ENCODE measurements at places on chromosomes 3 and 15.

GRCh38 chr3:162368417-162368816, 871.8 kb downstream of the OTOL1 start:
- no peak for DNase-seq

DNA sequence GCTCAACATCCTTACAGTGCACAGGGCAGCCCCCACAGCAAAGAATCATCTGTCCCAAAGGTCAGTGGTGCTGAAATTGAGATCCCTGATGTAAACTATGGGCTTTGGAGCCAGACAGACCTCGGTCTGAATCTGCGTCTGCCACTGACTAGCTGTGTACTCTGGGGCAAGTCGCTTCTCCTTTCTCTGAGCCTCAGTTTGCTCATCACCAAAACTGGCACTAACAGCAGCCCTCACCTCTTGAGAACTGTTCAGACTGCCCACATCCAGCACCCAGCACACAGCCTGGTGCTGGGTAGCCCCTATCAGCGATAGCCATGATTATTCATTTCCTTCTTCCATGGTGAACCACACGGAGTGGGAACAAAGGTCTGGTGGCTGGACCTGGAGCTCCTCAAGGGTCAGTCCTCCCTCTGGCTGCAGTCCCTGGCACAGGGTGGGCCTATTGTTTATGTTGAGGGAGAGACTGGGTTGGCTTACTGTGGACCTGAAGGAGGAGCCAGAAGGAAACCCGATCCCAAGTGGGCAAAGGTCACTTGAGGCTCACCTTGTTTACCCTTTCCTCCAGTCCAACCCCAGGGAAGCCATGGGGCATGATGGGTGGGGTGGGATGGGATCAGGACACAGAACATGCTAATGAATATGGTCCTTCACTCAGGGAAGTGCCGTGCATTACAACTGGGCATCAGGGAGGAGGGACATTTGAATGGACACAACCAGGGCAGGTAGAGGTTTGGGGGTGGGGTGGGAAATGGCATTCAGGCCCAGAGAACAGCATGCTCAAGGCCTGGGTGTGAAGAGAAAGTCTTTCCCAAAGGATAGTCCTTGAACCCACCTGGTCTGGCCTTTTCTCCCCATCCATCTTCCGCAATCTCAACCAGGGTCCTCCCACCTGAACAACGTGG, 1.6 kb upstream of the PRKCD start:
- DNase-seq: no peak

DNA sequence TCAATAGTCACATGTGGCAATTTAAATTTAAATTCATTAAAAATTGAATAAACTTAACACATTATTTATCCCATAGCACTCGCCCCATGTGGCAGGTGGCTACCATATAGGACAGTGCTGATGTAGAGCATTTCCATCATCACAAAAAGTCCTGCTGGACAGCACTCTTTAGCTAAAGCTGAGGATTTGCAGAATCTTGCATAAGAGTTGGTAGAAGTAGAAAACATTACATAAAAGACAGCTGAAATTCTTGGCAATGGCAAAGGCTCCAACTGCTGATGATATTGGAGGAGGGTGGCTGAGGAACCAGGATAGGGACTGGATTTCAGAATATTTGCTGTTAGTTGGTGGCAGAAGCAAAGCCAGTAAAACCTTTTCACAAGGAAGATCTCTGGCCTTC, 230.7 kb upstream of the SATB1 start:
- no peak for DNase-seq

- DNase-seq: no peak
Measured at GRCh38 chr3:15660055-15660935, 58.8 kb downstream of the BTD start.

- no peak for DNase-seq
Measured at GRCh38 chr3:4772171-4772804, 206.9 kb upstream of the BHLHE40 start.

DNA sequence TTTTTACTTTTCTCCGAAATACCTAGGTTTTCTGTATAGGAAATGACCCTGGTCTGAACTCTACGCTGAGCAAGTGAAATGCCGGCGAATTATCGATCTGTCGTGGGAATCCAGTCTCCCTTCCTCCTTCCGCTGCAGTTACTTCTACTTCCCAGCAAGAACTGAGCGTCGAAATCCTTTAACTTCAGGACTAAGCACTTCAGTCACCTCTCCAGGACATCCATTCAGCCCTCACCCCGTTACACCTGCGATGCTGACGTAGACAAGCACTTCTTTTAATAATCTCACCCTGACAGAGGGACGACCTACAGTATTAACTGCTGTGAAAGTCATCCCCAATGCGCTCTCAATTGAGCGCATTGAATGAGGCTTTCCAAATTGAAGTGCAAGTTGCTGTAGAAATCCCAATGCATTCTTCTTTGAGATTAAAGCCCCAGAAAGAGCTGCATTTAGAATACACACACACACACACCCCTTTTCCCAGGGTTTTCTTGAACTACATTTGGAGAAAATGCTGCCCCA, 1.3 kb downstream of the TOP2B start:
- DNase-seq: peak; percentile 51

- no peak for DNase-seq
Measured at GRCh38 chr3:187925326-187925725, 180.1 kb upstream of the BCL6 start.

DNA sequence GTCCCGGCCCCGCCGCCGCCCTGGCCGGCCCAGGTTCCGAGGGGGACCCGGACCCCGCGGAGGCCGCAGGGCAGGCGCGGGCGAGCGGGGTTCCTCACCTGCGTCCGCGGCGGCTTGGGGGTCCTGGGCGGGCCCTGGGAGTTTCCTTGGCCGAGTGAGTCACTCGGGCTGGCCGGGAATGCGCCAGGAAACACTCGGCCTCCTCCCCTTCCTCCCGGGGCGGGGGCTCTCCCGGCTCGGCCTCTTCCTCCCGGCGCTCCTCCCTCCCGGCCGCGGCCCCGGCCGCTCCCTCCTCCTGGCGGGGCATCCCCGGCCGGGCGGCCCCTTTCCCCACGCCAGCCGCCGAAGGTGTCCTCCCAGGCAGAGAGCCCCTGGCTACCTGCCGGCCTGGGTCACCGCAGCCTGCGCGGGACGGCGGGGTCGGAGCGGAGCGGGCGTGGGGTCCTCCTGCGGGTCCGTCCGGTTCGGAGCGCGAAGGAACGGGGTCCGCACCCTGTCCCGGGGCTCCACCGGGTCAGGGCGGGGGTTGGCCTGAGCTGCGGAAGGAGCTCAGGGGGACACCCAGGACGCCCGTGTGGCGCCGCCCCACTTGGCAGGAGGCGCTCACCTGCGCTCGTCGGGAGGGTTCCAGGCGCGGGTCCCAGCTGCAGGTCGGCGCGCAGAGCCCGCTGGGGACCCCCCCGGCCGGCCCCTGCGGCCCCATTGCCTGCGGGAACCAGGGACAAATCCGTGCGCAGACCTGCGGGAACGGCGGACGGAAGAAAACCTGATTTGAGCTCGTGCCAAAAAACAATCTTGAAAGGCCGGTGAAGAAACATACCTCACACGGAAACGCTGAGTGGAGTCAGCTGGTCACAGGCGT, at the start of gene CYFIP1:
Gene CYFIP1, minus strand, starts transcription at position 180 of the 862 bp plus-strand sequence. CDS start 33,083 bp downstream, outside the sequence.
- peak; percentile 26 for DNase-seq

GRCh38 chr3:177836671-177837070, 639.4 kb upstream of the TBL1XR1 start:
- DNase-seq: no peak

- no peak for DNase-seq
Measured at GRCh38 chr15:70955151-70955550, 62.5 kb downstream of the LRRC49 start.

DNA sequence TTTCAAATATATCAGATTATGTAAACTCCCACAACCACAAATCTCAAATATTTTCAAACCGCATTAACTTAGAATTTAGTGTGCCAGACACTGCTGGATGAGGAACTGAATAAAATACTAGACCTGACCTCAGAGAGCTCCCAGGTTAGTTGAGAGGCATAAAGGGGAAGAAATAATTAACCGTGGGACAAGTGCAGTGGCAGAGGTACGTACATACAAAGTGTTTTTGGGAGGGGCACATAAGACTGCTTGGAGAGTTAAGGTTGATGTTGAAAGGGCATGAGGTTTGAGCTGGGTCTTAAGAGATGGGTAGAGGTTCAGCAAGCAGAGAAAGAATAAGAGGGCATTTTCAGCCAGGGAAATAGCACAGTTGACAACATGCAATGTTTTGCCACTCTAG, 17.2 kb downstream of the THUMPD3 start:
- no peak for DNase-seq

DNA sequence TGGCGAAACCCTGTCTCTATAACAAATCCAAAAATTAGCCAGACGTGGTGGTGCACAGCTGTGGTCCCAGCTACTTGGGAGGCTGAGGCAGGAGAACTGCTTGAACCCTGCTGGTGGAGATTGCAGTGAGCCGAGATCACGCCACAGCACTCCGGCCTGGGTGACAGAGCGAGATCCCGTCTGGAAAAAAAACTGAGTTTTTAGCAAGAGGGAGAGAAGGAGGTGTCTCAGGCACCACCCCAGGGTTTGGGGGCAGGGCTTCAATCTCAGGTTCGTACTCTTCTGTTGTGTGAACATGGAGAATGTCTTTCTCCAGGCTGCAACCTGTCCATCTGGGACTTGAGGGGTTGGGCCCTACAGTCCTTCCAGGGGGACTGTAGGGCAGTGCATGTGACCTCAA, 2.7 kb downstream of the CHRNA3 start:
- no peak for DNase-seq

GRCh38 chr3:133896002-133896761, 500 bp upstream of the RAB6B start:
- DNase-seq: peak; percentile 21

DNA sequence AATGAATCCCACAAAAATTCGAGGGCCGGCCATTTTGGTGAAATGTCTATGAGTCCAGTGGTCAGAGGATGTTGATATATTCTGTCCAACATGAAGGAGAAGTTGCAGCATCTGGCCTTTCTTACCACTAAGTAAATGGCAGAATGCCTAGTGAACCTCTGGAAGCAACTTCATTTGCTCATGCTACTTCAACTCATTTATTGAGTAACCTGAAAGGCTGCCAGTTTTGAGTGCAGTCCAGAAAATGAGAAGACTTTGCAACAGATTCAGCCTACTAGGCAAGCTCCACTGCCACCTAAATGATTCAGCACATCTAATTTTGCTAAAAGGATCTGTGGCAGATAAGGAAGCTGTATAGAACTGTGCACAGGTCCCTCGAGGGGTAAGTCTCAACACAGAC, 265.0 kb downstream of the OPA1 start:
- peak; percentile 52 for DNase-seq

- DNase-seq: no peak
Measured at GRCh38 chr15:89769366-89769765, 6.8 kb upstream of the MESP2 start.

DNA sequence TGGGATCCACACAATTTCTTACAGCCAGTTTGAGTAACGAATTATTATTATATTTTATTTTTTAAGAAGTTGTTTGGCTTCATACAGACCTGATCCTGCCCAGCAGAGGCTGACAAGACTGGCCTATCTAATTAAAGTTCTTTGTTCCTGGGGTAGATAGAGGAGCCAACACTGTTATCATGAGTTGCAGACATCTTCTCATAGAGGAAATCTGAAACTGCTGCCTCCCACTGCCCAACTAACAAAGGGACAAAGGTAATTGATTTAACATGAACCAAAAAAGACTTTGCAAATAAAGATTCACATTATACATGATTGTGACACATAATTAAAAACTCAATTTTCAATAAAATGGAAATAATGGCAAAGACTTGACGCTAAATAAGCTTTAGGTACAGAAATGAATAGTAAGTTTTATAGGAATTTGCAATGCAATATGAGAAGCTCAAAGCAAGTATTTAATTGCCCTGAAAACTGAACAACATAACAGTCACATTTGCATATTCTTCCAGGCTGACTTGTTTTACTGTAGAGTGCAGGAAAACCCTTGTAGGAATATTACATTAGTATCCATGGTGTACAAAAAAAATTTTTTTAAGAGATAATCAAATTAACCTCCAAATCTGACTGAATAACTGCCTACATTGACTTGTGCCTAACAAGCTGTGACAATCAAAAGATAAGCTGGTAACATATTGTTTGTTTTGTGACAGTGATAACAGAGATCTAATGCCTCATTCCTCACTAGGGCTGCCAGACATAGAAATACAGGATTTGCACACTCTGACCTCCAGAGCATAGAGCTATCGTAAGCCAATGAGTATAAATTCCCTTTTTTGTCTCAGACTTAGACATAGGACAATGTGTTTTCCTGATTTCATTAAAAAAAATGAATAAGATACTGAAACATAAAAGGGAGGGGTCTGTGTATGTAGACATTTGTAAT, 273.2 kb downstream of the MFSD1 start:
- DNase-seq: no peak

- DNase-seq: no peak
Measured at GRCh38 chr3:112640276-112640929, 540 bp downstream of the CCDC80 start.

- no peak for DNase-seq
Measured at GRCh38 chr3:124147946-124148345, 156.0 kb upstream of the ROPN1 start.

DNA sequence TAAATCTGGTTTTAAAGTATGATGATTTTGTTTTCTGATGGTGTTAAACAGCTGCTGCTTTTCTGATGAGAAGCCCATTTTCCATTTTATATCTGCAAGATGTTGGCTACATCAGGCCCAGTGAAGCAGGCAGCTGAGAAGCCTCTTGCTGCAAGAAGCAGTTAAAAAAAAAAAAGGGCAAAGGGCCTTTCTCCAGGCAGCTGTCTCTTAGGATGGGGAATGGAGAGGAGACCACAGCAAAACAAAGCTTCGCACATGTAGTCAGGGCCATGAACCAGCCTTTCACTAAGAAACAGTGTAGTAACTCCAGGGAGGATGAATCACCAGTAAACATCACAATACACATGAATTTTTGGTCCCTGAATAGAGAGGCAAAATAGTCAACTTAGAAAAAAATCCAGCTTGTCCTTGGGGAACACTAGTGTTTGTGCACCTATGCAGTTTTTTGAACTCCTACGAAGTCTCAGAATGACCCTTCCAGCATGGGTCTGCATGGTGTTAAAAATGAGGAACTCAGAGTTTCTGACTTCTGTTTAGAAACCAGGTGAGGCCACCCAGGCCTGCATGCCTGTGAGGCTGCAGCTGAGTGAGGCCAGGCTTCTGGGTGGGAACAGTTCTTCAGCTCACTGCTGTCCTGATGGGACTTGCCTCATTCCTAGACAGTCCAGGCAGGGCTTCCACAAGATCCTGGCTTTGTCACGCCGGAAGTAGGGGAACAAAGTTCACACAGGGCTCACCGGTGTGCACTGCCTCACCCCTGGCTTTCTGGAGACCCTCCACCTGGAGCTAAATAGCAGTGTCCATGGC, 518.7 kb downstream of the MCTP2 start:
- DNase-seq: no peak

DNA sequence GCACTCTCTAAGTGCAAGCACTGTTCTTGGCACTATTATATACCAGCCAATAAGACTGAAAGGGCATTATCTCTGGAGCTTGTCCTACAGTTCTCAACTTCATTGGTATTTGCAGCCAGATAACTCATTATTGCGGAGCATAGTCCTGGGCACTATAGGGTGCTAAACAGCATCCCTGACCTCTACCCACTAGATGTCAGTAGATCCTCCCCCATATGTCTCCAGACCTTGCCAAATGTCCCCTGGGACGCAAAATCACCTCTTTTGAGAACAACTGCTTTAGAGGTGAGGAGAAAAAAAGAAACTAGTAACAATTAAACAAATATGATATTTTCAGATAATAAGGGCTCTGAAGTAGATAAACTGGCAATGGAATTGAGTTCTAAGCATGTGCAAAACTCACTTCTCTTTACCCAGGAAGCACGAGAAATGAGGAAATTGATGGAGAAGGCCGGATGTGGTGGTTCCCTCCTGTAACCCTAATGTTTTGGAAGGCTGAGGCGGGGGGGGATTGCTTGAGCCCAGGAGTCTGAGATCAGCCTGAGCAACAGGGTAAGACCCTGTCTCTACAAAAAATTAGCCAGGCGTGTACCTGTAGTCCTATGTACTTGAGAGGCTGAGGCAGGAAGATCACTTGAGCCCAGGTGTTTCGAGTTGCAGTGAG, 61.4 kb downstream of the FRMD4B start:
- DNase-seq: peak; percentile 72
